Esophagus (tissue), 2 donors: ENCODE measurements at places on chromosomes 7 and 10. TPM values are rescaled to one million over a fixed set of nuclear protein-coding genes. Genes with fewer than 3 reads are reported as not detected.

Gene PDE6C
- not detected for polyA plus RNA-seq

Gene VWDE
- polyA plus RNA-seq = 0.20 TPM

Gene SNX10
- polyA plus RNA-seq = 0.61 TPM

Gene RNF32
- 0.43 TPM for polyA plus RNA-seq

Gene JCAD
- 2.7 TPM for polyA plus RNA-seq

Gene MSS51
- 0.54 TPM for polyA plus RNA-seq

Gene MRC1
- polyA plus RNA-seq = 1.0 TPM
